ENCODE measurements at places on chromosomes 1 and 21.

DNA sequence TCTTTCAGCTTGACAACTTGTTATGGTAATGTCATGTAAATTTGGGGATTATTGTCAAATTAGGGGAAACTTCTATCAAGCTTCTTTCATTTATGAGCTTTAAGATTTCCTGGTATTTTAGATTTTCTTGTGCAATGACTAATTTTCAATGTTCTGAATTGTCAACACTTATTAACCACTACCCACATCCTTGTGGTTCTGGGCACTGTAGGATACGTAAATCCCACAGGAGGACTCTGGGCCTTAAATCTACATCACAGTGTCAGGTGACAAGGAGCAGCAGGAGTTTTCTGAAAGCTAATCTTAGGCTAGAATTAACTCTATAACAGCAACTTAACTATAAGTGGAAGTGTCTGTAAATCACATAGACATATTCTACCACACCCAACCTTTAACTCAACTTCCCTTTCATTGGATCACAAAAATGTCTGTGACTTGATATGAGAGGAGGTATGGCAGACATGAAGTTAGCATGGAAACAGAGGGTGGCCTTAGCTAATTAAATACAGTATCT lies 397.7 kb downstream of the HLX start:
- DNase-seq = no peak

- DNase-seq = no peak
Observed at GRCh38 chr21:39515684-39516472, 64.1 kb downstream of the SH3BGR start.

GRCh38 chr1:12098786-12099185 lies 35.7 kb downstream of the TNFRSF8 start:
- DNase-seq = no peak

- peak; percentile 17 for DNase-seq
Observed at GRCh38 chr1:24349891-24350290, 30.7 kb downstream of the GRHL3 start.

DNA sequence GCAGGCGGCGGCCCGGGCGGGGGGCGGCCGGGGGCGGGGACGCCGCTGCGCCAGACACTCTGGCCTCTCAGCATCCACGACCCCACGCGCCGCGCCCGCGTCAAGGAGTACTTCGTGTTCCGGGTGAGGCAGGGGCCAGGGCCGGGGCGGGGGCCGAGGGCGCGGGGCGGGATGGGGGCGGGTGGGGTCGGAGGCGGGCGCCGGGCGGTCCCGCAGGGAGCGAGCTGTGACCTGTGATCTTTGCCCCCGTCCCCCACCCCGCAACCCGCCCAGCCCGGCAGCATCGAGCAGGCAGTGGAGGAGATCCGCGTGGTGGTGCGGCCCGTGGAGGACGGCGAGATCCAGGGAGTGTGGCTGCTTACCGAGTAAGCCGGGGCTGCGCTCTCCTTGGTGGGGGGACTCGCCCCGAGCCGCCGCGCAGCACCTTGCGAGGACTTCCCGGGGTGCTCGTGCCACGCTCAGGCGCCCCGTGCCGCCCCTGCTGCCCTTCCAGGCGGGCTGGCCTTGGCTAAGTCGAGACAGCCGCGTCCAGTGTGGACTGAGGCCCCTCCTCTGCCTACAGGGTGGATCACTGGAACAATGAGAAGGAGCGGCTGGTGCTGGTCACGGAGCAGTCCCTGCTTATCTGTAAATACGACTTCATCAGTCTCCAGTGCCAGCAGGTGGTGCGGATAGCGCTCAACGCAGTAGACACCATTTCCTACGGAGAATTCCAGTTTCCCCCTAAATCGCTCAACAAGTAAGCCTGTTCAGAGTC lies 514 bp downstream of the TPRG1L start:
- DNase-seq = no peak

DNA sequence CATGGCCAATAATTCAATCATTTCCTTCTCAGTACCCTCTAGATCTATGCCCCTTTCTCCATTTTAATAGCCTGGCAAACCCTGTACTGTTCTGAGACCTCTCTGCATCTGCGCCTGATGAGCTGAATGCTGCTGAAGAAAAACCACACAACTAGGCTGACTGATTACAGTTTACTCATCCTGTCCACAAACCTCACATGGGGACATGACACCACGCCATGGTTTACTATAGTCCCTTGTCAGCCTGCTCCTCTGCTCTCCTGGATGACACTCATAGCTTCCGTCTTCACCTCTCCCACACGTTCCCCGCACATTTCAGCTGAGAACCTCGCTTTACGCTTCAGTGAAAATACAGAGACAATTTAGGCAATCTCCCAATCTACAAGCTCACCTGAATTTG lies 59.7 kb downstream of the DESI2 start:
- no peak for DNase-seq

GRCh38 chr1:65267683-65268082 lies 41.7 kb upstream of the DNAJC6 start:
- DNase-seq = no peak

DNA sequence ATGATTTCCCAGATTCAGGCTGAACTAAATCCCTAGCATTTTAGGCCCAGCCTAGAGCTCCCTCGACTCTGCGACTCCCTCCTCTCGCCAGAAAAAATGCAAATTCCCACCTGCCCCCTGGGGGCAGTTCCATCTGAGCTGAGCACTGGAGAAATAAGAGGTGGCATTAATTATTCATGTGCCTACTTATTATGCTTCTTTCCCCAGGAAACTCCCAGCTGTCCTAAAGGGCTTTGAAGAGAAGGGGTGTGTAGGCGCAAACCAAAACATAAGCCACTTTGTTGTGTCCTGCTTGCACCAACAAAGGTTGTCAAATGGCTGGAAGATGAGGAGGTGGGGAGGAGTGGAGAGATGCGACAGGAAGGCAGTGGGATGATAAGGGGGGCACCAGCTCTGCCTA lies 41.4 kb upstream of the GOLT1A start:
- DNase-seq = no peak

GRCh38 chr1:235468970-235469369 lies 35.3 kb downstream of the B3GALNT2 start:
- no peak for DNase-seq

- no peak for DNase-seq
Observed at GRCh38 chr1:200062143-200062542, 34.6 kb downstream of the NR5A2 start.

DNA sequence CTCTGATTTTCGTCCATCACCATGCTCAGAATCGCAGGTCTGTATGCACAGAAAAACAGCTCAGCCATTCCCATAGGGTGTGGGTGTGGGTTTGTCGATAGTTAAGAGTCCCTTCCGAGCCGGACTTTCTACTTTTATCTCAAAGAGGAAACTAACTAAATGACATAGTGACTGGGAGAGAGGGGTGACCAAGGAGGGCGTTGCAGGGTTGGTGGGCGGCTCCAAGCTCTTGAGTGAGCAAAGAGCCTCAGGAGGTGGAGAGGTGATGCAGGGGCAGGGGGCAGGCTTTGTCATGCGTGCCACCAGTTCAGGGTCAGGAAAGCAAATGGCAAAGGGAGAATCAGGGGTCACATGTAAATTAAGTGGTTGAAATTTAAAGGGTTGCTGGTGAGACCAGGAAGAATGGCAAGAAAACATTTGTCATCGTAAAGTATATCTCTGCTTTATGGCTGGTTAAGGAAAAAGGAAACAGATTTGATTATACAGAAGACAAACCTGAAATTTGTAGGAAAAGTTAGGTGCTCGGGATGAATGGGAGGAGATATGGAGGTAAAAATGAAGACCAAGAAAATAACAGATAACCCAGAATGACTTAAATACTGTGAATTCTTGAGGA lies 249.0 kb downstream of the SETD4 start:
- DNase-seq = no peak

DNA sequence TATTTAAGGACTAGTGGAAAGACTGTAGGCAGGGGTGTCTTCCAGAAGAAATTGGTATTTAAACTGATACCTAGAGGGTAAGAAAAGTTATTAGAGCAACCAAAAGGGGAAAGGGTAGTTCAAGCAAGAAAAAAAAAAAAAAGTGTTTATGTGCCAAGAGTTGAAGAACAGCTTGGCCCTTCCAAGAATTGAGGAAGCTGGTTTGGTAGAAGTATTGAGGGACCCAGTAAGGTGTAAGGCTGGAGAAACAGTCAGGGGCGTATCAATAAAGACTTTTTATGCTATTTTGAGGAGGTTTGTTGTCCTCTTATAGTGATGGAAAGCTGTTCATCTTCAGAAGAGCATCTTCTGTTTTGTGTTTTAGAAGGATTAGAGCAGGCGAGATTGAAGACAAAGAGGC lies 108.3 kb downstream of the PTPRC start:
- no peak for DNase-seq

DNA sequence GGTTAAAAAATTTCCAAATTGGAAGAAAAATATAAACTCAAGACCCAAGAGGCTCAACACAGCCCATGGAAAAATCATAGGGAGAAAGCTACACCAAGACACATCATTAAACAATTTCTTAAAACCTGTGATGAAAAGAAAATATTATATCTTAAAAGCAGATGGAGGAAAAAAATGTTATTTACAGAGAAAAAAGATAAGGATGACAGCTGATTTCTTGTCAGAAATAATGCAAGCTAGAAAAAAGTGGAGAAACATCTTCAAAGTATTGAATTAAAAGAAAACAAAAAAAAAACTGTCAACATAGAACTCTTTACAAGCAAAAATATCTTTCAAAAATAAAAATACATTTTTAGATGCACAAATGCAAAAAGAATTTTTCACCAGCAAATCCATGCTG lies 930.5 kb downstream of the ADGRL2 start:
- no peak for DNase-seq

- DNase-seq = no peak
Observed at GRCh38 chr21:25409978-25410377, 197.3 kb downstream of the MRPL39 start.

GRCh38 chr1:182723200-182723599 lies 38.8 kb upstream of the RGS8 start:
- DNase-seq = no peak

DNA sequence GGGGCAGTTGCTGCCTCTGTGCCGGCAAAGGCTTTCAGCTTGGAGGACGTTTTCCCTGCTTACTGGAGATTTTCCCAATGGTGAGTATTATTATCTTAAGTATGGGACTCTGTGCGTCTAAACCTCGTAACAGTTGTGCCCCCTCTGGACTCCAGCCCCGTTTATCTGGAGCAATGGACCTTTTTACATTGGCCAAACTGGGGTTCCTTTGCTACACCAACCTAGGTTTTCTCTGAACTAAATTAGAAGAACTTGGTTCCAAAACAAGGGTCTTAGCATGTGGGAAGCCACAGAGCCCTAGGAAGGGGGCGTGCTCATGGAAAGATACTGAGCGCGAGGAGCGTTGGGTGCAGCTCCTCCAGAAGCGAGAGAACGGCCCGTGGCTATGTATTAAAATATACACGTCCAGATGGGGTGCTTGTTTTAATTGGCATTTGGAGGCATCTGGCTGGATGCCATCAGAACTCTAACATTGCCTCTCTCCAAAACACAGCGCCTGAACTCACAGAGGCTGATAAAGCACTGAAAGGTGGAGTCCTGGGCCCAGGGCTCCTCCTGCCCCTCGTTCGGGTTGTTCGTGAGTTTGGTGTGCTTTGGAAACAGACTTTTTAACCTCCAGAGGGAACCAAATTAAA lies 28.4 kb downstream of the POFUT2 start:
- DNase-seq = no peak

GRCh38 chr1:56908619-56909221 lies 54.1 kb downstream of the C8A start:
- no peak for DNase-seq

DNA sequence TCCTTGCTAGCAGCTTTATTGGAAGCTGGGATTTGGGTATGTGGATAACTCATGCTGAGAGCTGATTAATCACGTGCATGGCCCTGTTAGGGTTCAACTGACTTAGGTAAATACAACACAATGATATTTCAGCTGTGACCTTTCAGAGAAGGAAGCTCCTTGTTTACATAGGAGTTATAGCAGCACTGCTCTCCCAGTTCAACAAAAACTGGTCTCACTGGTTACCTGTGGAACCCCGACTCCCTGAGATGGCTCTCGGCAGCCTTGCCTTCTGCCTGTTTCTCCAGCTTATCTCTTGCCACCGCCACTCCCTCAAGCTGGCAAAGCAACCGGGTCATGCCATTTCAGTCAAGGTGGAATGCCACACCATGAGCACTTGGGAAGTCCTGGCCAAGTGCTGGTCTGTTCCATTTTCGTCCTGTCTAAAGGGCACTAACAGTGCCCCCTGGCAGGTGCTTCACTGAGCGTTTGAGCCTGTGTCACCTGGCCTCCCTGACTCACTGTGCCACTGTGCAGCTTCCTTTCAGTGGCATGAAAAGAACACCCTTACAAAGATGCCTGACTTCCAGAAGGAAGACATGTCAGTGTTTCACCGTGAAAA lies 31.6 kb downstream of the DOP1B start:
- no peak for DNase-seq

GRCh38 chr21:40569357-40569756 lies 277.6 kb downstream of the DSCAM start:
- DNase-seq = no peak

DNA sequence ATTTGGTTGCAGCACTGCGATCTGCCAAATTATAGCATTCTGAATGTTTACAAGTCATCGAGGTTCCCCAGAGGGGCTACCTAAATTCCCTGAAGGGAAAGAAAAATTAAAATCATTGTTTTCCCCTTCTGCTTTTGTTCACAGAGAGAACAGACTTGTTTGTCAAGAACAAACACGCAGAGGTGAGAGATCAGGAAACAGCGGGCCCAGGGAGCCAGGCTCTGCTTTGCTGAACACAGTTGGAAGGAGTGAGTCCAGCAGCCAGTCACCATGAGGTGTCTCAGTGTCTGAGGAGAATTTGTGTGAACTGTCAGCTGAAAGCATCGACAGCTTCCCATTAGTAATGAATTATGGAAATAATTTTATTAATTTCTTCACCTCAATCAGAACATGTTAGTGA lies 52.5 kb downstream of the RWDD3 start:
- DNase-seq = no peak

DNA sequence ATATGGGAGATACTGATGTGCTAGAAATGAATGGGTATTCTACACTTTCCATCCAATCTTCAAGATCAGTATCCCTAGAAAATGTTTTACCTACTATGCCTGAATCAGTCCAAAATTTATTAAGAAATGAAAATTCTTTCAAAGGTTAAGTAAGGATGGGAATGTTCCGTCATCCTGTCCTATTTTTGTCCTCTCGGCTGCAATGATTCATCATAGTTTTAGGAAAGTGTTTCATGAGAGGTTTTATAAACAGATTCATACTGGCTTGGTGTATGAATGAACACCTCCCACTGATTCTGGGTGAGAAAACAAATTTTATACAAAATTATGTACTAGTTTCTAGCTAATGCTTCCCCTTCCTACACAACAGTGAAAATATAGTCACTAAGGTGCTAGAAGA lies 504.6 kb upstream of the NR5A2 start:
- no peak for DNase-seq

GRCh38 chr1:156893048-156893953 lies at the start of gene PEAR1:
Gene PEAR1 (plus strand): TSS chr1:156893718. CDS start chr1:156903927, 10,209 bp downstream.
- DNase-seq = no peak
